GM19239 (cell line): ENCODE measurements at places on chromosomes 13 and 19.

- no peak for DNase-seq
Measured at GRCh38 chr19:40147693-40148347, 43.4 kb upstream of the MAP3K10 start.

GRCh38 chr19:13982773-13983172 lies 23.3 kb downstream of the RFX1 start:
- DNase-seq: no peak

GRCh38 chr19:58183817-58184215 lies 955 bp downstream of the ZNF274 start:
- DNase-seq: no peak

DNA sequence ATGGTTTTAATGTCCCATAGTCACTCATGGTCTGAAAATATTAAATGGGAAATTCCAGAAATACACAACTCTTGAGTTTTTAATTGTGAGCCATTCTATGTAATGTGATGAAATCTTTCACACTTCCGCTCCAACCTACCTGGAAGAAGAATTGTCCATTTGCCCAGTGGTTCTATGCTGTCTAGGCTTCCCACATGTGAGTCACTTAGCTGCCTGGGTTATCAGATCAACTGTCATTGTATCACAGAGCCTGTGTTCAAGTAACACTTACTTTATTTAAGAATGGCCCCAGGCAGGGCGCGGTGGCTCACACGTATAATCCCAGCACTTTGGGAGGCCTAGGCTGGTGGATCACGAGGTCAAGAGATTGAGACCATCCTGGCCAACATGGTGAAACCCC lies 1450.5 kb downstream of the EFNB2 start:
- no peak for DNase-seq
